Hepatocyte (in vitro differentiated cells): ENCODE measurements at places on chromosomes 16 and 17.

- DNase-seq, result no peak
Observed at GRCh38 chr17:45300060-45300751, 16.6 kb downstream of the MAP3K14 start.

DNA sequence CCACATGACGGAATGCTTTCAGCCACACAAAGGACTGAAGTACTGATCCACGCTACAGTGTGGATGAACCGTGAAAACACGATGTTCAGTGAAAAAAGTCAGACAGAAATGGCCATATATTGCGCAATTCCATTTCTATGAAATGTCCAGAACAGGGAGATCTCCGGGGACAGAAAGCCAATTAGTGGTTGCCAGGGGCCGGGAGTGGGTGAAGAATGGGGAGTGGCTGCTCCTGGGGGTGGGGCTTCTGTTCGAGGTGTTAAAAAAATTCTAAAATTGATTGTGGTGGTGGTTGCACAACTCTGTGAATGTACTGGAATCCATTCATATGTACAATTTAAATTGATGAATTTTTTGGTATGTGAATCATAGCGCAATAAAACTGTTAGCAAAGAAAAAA lies 154.8 kb upstream of the HSBP1 start:
- no peak for DNase-seq

DNA sequence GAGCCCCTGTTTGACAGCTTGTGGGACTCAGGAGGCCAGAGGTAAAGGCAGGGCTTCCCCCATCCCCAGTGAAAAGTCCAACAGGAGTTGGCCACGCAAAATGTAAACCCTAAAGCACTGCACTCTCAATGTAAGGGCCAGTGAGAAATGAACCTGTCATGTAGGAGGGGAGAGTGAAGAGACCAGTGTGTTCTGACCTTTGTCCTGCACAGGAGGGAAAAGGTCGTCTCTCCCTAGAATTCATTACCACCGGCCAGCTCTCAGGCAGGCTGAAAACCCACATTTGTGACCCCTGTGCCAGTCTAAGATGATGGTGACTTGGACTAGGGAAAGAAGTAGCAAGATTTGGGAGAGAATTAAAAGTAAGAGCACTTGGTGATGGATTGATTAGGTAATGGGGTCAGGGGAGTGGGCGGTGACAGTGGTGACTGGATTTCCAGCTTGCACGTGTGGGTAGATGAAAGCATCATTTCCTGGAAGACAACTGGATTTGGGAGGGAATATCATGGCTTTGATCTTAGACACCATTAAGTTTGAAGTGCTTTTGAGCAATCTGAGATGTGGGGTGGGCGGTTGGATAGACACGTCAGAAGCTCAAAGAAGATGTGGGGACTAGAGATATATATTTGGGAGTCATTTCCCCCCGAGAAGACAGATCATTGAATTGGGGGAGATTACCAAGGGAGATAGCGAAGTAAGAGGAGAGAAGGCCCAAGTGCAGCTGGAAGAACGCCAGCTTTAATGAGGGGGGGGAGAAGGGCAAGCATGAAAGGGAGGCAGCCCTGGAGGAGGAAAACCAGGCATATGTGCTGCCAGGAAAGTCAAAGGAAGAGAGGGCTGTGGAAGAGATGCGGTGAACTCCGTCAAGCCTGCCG lies 119.5 kb downstream of the NTN1 start:
- no peak for DNase-seq

GRCh38 chr17:47225911-47226688 lies 17.0 kb downstream of the MYL4 start:
- DNase-seq, result no peak

DNA sequence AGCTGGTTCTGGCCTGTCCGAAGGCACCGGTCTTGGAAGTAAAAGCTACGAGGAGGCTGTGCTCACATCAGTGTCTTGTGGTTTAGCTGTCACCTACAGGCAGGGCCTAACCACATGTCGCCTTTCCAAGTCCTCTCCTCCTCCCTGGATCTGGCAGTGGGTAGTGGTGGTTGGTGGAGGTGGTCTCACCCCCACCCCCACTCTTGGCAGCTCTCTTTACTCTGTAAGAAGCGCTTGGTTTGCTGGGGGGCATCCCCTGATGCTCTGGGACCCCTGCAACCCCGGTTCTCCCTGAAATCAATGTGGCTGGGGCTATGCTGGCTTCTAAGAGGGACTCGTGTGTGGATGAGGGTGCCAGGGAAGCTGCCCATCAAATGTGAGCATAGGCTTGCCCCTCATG lies 68.3 kb downstream of the WIPI1 start:
- DNase-seq, result no peak

- no peak for DNase-seq
Observed at GRCh38 chr17:17345294-17345597, 42.1 kb downstream of the NT5M start.

- no peak for DNase-seq
Observed at GRCh38 chr17:16906680-16907079, 65.2 kb downstream of the TNFRSF13B start.

DNA sequence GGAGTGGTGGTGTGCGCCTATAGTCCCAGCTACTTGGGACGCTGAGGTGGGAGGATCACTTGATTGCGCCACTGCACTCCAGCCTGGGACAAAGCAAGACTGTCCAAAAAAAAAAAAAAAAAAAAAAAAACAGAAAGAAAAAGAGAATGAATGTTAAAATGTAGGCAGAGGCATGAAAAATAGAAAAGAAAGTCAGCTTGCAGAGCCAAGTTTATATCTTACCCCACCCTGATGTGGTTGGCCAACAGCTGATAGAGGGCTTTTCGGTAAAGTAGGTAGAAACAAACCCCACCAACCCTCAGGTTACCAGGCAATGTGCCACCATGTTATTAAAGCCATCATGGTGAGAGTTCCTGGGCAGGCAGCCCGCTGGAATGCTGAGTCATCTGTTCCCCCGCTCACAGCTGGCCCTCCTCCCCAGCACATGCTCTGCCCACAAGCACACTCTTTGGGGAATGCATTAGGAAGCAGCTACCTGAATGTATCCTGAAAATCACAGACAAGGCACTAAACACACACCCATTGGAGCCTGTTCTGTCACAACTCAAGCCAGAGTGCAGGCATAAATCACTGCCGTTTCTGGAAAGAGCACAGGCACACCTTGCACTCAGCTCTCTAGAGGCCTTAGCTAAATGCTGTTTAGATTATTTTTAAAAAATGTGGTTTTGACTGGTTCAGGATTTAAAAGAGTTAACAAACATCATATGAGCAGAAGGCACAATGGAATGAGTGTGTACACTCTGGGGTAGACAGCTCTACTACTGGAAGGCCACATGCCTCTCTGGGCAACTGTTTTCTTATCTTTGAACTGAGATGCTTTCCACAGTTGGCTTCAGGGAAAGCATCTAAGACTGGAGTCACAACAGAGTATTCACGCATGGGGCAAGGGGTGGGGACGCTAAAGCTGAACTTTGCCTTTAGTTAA lies 128.5 kb downstream of the PARN start:
- DNase-seq, result peak; percentile 83
